Nephron progenitor cell (in vitro differentiated cells): ENCODE measurements at places on chromosomes 16 and 17.

DNA sequence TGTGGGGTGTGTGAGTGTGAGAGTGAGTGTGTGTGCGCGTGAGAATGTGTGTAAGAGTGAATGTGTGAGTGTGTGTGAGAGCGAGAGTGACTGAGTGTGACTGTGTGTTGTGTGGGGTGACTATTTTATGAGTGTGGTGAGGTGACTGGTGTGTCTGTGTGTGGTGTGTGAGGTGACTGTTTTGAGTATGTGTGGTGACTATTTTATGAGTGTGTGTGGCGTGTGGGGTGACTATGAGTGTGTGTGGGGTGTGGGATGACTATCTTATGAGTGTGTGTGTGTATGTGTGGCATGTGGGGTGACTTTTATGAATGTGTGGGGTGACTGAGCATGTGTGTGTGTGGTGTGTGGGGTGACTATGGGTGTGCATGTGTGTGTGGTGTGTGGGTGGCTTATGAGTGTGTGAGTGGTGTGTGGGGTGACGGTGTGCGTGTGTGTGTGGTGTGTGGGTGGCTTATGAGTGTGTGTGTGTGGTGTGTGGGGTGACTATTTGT is 152.9 kb upstream of the PLCG2 start:
- DNase-seq = no peak

DNA sequence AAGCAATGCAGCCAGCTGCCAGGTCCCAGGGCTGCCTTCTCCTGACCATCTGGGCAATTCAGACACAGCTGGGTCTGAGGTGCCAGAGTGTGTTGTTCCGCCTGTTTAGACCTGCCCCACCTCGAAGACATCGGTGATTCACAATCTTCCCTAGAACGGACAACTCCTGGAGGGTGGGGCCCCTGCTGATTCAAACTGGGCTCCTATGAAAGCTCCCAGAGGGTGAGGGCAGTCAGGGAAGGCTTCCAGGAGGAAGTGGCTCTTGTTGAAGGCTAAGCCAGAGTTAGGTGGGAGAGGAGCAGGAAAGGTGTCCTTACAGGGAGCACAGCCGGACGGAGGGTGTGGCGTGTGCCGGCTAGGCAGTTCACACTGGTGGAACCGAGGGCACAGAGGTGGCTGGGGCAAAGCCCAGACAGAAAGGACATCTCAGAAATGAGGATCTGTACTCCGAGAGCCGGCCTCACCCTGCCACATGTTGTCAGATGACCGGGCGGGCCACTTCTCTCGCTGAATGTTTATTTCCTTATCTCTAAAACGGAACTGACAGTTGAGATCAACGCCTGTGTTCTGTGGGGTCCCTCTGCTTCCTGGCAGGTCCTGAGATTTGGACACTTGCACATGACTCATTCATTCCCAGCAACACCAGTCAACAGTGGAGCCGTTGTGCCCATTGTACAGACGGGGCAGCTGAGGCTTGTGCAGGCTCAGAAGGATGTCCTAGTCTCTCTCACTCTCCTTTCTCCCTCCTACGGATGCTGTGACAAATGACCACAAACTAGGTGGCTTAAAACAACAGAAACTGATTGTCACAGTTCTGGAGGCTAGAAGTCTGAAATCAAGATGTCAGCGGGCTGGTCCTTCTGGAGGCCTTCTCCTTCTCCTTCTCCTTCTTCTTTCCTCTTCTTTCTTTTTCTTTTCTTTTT is 26.9 kb upstream of the LITAF start:
- DNase-seq = no peak

GRCh38 chr16:67014634-67015312 is 14.2 kb upstream of the CBFB start:
- DNase-seq = no peak

DNA sequence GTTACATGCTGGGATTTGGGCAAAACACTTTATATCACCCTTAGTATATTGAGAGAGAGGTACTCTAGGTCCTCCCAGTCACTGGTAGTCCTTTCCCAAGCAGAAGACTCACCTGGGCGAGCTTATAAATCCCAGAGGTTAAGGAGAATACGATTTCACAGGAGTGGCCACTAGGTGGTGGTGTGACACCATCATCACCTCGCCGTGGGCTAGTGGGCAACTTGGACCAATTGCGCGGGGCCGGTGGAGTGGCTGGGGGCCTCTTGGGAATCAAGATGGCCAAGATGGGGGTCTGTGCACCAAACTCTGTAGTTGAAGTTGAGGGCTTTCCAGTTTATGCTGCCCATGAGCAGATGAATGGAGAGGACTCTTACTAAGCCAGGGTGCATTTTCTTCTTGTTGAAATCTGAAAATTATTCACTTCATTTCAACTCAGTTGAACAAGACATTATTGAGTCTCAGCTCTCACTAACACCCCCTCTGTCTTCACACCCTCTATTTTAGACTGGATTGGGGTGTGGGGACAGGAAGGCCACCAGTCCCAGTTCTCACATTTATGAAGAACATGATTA is 38.2 kb upstream of the PIRT start:
- DNase-seq = peak; percentile 78

DNA sequence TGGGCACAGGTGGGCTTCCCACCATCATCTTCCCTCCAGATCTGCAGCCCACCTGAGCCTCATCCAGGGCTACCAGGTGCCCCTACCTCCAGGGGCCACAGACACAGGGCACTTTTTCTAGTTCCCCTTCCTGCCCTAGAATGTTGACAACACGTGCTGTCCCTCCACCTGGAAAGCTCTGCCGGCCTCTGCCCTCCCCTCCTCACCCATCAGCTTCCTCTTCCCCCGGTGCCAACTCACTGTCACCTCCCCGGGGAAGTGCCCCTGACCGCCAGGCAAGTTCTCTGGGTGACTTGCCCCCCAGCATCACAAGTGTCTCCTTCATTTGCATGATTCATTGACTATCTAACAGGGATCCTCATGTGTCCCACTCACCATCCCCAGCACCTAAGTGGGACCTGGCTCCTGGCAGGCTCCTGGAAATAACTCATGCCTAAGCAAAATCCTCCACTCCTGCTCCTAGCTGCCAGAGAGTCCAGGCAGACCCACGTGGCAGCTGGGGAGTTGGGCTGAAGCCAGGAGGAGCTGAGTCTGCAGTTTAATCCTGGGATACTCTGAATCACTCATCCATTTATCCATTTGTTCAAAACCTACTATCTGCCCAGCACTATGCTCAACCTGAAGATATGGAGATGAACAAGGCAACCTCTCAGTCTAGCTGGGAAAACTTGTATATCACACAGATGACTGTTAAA is 304.4 kb downstream of the FOXL1 start:
- DNase-seq = no peak

DNA sequence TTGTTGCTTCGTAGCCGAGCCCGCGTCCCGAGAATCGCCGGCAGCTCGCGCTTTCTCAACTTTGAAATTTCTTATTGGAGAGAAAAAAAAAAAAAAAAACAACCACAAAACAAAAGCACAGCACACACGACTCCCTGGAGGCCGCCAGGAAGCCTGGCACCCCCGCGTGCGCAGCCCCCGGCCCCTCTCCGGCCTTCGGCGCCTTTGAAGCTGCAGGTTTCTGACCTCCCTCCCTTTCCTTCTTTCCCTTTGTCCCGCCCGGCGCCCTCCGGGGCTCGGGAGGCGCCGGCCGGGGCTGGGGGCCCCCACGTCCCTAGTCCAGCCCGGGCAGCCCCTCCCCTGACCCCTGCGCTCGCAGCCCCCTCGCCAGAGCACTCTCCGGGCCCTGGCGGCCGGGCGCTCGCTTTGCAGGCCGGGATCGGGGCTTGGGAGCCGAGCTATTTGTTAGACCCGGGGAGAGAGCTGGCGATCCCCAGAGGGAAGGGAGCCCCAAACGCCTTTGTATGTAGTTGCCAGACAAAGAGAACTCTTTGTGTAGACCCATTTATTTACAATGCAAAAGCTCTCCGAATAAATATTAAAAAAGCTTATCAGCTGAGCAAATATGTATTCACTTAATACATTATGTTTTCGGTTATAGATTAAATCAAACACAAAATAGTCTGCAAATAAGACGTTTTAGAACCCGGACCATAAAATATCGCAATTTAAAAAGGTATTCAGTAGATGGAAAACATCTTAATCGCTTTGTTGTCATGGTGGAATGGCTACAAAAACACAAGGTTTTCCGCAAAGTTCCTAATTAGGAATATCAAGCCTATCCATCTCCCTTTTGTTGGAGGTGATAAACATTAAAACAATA is 2.3 kb downstream of the BAHCC1 start:
- peak; percentile 76 for DNase-seq

DNA sequence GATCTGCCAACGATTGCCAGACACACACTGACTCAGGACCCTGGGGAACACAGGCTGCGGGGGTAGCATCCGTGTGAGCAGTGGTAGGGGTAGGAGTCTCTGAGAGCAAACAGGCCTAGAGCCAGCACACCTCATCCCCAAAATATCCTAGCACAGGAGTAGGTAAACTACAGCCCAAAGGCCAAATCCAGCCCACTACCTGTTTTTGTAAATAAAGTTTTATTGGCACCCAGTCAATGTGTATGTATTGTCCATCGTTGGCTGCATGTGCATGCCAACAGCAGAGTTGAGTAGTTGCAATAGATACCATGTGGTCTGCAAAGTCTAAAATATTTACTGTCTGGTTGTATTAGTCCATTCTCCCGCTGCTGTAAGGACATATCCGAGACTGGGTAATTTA is 55.5 kb upstream of the GPRC5B start:
- DNase-seq = no peak

DNA sequence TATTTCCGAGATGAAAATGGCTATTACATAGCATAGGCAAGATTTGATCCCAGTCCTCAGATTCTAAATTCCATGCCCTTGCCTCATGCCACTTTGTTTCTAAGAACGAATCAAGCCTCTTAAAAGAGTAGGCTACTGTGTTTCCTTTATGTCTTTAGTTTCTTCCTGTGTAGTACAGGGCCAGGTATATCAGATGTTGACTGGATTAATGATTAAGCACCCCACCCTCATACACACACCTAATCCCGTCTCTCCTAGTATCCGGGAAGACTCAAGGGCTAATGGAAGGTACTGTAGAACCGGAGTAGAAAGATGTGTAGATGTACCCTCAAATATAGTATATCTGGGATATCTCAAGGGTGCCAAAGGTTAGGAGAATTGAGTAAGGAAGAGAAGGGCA is 6.7 kb downstream of the TOM1L1 start:
- no peak for DNase-seq

GRCh38 chr17:38724337-38724988 is 5.7 kb upstream of the CISD3 start:
- DNase-seq = no peak

GRCh38 chr16:57113042-57113453 is 20.7 kb downstream of the CPNE2 start:
- no peak for DNase-seq

DNA sequence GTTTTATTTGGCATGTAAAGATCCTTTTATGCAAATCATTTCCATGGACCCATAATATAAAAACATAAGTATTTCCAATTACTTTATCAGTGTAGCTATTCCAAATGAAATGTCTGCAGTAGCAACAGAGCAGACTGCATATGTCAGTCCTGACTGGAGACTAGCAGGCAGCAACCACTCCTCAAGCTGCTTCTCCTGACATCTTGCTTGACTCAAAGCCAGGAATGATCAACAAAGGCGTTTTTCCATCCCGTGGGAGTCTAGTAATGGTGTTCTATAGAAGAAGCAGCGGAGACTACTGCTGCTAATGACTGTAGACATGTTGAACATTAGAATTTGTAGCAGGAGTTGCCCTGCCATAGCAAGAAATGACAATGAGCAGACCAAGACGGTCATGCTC is 73.2 kb upstream of the AKTIP start:
- no peak for DNase-seq

DNA sequence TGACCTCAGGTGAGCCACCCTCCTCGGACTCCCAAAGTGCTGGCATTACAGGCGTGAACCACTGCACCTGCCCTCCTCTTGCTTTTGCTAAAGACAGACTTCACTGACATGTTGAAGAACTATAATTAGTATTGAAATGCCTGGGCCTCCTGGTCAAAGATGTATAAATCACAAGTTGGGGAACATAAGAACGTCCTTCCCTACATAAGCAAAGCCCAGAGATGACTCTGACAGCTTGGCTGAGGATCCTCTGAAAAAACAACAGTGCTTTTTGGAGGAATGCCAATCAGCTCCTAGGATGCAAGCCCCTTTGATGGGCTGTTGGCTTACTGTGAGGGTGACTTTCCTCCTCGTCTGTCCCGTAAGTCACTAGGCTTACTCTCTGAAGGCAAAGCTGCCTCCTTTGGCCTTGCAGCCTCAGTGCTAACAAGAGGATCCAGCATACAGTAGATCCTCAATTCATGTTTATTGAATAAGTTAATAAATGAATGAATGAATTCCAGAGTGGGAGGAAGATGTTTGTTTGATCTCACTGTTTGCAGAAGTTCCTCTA is 6.3 kb downstream of the APOH start:
- DNase-seq = no peak

DNA sequence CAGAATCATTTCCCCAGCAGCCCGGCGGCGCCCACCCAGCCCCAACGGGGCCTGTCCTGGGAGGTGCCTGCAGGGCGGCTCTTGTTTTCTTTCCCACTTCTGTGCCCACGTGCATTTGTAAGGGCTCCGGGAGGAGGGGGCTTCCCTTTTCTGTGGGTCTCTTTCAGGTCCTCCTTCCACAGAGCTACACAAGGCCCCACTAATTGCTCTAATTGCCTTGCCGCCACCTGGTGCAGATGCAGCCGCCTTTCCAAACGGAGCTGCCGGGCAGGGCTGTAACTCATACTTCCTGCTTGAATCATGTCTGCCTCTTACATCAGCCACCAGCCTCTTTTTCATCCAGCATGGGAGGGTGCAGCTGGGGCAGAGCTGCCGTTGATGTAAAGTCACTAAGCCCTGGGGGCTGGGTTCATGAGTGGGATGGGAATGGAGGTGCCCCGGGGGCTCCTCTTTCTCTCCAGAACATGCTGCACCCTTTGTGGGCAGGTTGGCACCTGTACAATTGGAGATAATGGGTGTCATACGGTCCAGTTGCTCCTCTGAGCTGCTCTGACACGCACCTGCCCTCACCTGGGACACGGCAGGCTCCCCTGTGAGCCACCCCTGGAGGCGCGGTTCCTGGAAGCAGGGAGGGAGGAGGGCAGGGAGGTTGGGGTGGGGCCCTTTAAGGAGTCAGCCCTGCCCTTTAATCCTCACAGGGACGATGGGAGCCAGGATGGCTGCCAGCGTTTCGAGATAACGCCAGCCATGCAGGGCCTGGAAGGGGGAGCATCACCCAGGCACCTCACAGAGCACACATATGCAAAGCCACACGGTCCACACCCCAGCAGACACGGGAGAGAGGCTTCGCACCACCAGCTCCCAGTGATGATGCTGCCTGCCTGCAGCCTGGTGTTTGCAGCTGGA is 41.1 kb upstream of the KLHDC4 start:
- DNase-seq = no peak

- no peak for DNase-seq
These were observed 79.0 kb downstream of the GAS7 start for GRCh38 chr17:10119203-10120108.

- no peak for DNase-seq
These were observed 23.0 kb downstream of the TSPOAP1 start for GRCh38 chr17:58305626-58306025.
